ENCODE measurements at places on chromosomes 3 and 15.

DNA sequence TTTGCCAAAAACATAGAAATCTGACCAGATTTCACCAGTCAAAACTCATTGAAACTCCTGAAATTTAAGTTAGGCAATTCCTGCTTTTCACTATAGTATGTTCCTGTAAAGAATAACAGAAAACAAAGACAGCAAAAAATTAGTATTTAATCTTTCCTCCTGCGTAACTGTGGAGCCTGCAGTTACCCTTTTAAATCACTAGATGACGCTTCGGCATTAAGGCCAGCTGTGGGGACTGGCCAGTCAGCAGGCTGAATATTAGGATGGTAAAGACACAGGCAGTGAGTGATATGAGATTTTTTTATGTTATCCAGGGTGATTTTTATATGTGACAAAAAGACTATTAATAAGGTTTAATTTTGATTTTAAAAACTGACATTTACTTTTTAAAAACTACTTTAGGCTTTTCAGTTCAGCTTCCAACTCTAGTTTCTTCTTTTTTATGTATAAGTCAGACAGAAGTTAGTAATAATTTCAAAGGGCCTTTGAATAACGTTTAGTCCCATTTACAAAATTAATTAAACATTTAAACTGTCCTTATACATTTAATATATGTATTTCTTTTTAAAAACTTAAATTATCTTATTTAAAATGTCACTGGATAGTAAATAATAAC is 165.1 kb downstream of the PPM1L start:
- DNase-seq = no peak

GRCh38 chr15:92510163-92510882 is 116.6 kb downstream of the ST8SIA2 start:
- no peak for DNase-seq

- DNase-seq = no peak
Measured at GRCh38 chr15:51641490-51642130, 19.0 kb upstream of the DMXL2 start.

GRCh38 chr3:71101626-71102025 is 481.9 kb downstream of the FOXP1 start:
- DNase-seq = no peak

DNA sequence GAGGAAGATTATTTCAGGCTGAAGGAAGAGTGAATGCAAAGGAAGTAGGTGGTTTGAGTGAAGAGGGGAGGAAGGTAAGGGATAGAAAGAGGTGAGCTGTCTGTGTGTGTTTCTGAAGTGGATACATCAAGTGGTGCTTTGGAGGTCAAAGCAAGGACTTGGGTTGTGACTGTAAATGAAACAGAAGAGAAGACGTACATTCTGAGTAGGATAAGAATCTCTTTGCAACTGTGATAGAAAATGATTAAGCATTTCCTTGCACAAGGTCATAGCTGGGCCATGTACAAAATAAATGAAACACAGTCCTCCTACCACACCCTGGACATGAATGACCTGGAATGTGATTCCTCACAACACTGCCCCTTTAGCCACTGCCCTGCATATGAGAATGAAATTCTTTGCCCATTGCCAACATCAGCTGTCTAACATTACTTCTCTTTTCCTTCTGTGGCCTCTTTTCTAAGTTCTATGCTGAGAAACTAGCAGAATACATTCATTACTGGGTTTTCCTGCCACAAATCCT is 28.3 kb upstream of the MINDY4B start:
- no peak for DNase-seq

- DNase-seq = no peak
Measured at GRCh38 chr3:134211797-134212196, 38.9 kb downstream of the RYK start.

DNA sequence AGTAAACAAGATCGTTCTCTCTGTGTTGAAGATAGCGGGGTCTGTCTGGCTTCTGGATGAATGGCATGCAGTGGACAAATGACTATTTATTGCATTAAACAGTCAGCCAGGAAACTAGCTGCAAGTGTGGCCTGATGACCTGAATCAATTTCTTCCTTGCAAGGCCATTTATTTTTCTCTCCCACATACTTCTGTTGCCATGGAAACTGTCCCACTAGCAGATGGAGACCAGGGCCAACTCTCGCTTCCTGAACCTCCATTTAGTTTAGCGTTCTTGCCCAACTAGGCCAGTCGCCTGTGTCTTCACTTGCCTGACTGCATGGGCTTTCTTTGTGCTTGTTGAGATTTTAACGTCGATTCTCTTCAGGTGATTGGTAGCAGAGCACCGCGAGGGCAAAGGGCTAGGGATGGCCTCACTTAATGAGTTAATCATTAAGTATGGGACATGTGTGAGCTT is 27.6 kb downstream of the LMCD1 start:
- DNase-seq = peak; percentile 33

- DNase-seq = no peak
Measured at GRCh38 chr3:183844606-183845005, 19.2 kb upstream of the MAP6D1 start.

GRCh38 chr3:189974359-189974758 is 146.3 kb downstream of the P3H2 start:
- DNase-seq = no peak

DNA sequence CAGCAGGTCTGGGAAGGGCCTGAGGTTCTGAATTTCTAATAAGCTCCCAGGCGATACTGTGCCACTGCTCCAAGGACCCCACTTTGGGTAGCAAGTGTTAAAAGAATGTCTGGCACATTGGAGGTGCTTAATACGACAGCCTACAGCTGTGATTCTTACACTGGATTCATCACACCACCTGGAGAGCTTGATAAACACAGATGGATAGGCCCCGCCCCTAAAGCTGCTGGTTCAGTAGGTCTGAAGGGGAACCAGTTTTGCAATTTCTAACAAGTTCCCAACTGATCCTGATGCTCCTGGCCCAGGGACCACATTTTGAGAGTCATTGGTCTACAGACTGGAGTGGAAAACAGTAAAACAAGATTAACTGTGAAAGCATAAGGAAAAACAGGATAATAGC is 124.8 kb upstream of the ST8SIA2 start:
- DNase-seq = no peak

DNA sequence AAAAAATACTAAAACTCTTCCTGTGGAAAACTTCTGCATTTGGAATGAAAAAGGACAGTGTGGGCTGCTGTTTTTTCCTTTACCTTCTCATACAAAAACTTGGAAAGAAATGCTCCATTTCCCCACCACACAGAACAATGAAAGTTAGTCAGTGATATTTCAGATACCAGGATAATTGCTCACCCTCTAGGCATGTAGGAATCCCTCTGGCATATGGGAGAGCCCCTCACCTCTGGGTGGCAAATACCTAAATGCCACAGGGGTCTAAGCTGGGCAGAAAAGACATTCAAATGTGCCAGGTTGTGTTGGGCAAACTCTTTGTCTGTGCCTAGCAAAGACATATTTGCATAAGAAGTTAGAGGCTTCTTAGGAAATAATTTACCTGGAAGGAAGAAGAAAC is 560.3 kb upstream of the NR2F2 start:
- no peak for DNase-seq

DNA sequence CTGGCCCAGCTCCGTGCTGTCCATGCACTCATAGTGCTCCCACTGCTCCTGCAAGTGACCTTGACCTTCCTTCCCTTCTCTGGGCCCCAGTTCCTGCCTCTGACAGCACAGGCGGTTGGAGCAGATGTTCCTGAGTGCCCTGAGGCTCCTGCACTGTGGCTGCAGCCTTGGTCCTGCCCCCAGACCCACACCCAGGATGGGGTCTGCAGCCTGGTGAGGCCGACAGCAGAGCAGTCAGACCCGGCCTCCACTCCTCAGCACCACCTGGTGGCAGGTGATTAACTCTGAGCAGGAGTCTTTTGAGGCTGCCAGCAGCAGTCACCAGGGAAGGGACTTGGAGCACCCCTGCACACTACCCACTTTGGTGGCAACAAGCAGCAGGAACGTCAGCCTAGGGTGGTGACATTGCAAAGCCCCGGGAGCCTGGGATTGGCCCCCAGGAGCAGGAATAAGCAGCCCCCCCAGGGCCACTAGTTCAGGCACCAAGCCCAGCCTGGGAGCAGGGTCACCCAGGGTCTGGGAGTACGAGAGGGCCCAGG is 64.6 kb downstream of the CYP11A1 start:
- DNase-seq = no peak

GRCh38 chr3:48709051-48709461 is 8.0 kb downstream of the IP6K2 start:
- DNase-seq = no peak

- no peak for DNase-seq
Measured at GRCh38 chr3:37279236-37279635, 104.9 kb upstream of the LRRFIP2 start.

- DNase-seq = no peak
Measured at GRCh38 chr15:88647351-88648105, 8.7 kb downstream of the ISG20 start.

DNA sequence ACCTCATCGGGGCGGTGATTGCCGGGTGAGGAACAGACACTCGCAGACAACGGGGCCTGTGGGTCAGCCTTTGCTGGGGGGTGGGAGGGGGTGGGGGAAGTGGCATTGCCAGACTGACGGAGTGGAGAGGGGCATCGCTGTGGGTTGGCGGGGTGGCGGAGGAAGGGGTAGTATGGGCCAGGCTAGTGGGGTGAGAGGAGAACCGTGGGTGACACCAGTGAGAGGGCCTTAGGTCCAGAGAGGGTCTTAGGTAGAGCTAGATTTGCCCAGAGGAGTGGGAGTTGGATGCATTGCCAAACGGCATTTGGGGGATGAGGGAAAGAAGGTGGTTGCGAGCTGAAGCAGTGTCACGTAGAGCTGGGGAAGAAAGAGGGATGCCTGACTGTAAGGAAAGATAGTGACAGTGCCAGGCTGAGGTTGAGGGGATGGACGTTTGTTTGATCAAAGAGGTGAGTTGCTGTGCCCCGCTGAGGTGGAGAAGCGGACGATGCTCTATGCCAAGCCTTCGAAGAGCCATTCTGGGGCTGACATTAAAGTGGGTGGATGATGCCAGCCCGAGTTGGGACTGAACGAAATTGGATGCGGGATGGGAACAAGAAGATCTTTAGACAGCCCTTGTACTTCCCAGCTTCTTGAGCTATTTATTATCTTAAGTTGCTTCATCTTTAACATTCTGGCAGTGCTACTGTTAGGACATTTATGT is 572 bp downstream of the DNAJB11 start:
- DNase-seq = no peak

- no peak for DNase-seq
Measured at GRCh38 chr3:64063207-64063982, 40.1 kb upstream of the PSMD6 start.

DNA sequence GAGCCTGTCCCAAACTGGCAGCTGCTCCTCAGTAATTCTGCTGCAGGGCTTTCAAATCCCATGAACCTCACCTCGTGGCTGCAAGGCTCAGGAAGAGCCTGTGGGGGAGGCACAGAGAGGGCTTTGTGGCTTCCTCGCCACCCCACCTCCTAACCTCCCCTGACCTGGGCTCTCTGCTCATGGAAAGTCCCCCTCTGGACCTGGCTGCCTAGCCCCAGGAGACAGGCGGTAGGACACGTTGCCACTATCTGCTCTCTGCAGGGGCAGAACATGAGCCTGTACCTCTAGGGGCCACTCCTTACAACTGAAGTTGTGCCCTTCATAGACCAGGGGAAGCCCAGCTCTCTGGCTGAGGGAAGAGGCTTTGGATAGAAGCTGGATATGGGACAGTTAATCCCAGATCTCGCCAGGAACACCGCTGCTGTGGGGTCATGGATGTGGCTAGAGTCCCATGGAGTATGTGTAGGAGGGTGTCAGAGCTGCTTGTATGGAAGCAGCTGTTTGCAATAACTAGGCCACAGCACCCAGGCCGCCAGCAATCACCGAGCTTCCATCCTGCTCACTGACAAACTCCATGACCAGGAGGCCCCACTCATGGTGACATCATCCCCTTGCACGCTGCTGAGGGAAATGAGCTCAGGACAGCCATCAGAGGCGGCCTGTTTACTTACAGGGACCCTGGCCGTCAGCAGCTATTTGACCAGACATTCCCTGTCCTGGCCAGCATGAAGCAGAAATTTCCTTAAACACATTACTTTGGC is 34.0 kb upstream of the CILP start:
- DNase-seq = no peak

DNA sequence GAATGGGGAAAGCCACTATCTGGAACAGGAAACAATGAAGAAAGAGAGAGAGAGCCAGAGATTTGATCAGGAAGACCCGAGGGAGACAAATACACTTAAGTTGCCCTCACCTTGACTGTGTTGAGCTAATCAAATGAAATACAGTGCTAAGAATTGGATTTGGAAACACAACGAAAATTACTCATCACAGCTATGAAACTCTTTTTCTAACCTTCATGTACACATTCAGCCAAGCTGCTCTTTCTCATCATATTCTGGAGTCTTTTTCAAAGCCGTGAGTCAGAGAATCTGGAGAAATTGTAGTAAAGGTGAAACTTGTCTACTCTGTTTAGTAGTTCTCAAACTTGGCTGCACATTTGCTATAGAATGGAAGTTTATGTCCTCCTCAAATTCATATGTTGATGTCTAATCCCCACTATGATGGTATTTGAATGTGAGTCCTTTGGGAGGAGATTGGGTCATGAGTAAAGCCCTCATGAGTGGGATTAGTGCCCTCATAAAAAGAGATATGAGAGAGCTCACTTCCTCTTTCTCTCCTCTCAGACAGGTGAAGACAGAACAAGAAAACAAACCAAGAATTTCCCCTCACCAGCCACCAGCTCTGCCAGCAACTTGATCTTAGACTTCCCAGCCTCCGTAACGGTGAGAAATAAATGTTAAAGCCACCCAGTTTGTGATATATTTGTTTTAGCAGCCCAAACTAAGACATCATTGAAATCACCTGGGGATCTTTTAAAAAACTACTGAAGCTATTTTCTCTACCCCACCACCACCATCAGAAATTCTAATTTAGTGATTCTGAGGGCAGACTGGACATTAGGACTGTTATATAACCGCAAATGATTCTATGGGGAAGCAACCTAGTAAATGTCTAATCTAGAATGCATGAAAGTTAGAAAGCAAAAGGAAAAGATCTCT is 143.6 kb upstream of the GRM7 start:
- DNase-seq = no peak

DNA sequence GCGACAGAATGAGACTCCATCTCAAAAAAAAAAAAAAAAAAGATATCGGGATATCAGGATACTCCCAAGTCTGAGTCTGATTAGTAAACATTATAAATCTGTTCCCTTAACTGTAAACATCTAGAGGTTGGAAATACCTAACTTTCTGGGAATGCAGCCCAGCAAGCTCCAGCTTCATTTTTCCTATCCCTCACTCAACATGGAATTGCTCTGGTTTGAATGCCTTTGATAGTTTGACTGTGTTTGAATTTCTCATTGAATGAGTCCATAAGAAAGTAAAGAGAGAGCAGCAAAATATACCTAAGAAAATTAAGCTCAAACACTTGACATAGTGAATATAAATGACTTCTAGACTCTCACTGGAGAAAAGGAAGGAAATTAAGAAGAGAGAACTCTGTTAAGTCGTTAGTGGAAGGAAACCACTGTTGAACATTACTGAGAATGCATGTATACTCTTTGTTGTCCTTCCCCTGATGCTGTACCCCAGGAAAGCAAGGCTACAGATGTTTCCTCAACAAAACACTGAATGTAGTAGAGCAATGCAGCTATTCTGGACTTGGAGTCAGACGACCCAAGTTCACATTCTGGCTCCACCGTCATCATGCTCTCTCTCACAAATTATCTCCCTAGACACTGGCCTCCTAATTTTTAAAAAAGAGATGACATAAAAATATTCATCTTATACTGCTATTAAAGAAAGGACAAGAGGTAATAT is 62.4 kb downstream of the CD200 start:
- DNase-seq = no peak

GRCh38 chr3:12197475-12197874 is 38.8 kb upstream of the TIMP4 start:
- no peak for DNase-seq

- DNase-seq = peak; percentile 67
Measured at GRCh38 chr15:64877435-64877834, 34.3 kb upstream of the ANKDD1A start.

GRCh38 chr15:93072411-93073394 is 16.3 kb downstream of the RGMA start:
- DNase-seq = no peak
